ENCODE measurements at places on chromosomes 1 and 21. TPM values are rescaled to one million over a fixed set of nuclear protein-coding genes. Genes with fewer than 3 reads are reported as not detected.

DNA sequence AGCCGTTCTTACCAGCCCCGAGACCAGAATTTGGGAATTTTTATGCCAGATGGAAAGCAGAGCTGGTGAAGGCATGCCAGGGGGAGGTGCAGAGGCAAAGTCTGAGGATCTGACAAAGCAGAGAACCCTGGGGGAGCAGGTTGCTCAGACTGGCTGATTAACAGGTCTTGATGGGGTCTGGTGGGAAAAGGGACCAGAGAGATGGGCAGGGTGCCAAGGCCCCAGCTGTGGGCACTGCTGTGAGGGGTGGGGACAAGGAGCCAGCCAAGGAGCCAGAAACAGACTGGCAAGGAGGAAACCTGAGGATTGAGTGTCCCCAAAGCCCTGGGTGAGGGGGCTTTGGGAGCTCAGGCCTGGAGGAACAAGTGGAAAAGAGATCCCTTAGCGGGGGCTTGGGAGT lies 21.4 kb downstream of the RPS6KA1 start:
- no peaks in the 10 kb centered on the region for H3K36me3 ChIP-seq
- no peak for DNase-seq
- no peaks in the 10 kb centered on the region for H3K27me3 ChIP-seq
- no peaks in the 10 kb centered on the region for H3K4me1 ChIP-seq

GRCh38 chr1:15994590-15995351 lies 9.3 kb upstream of the SRARP start:
- no peak overlapping the region for H3K27ac ChIP-seq

DNA sequence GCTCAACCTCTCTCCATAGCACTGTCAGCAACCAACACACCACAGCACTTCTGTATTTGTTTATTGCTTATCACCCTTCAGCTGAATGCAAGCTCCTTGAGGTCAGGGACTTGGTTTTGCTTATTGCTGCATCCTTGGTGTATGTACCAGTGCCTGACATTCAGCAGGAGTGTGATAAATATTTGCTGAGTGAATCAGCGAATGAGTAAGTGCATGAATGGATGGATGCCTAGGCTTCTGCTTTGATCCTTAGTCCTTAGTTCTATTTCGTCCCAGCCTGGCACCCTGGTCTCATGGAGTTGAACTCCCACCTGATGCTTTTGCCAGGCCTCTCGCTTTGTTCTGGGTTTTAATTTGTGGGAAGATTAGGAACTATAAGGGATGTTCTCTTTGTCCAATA lies 88.2 kb downstream of the ZSCAN20 start:
- no peaks in the 10 kb centered on the region for H3K36me3 ChIP-seq
- no peak overlapping the region for H3K27ac ChIP-seq
- no peaks in the 10 kb centered on the region for H3K27me3 ChIP-seq
- H3K4me1 ChIP-seq, result no peaks in the 10 kb centered on the region
- no peak overlapping the region for H3K4me3 ChIP-seq

The SRSF4 gene
- total RNA-seq, result 48.1 TPM
